ENCODE measurements at places on chromosomes 6 and 20. TPM values are rescaled to one million over a fixed set of nuclear protein-coding genes. Genes with fewer than 3 reads are reported as not detected.

Gene CLPSL2
- total RNA-seq, result not detected

Gene ACTL10
- 0.49 TPM for total RNA-seq

Gene TMEM14A
- total RNA-seq, result 38.4 TPM

Gene DEFB124
- not detected for total RNA-seq

Gene SPINT4
- not detected for total RNA-seq

Gene SMPDL3A
- total RNA-seq, result 22.2 TPM
